ENCODE measurements at places on chromosomes 3 and 15.

GRCh38 chr3:13158408-13158807, 85.2 kb upstream of the IQSEC1 start:
- DNase-seq: no peak

- DNase-seq: peak; percentile 64
Observed at GRCh38 chr3:33096093-33096868, 665 bp downstream of the GLB1 start.

GRCh38 chr15:89939910-89940309, 27.2 kb upstream of the ARPIN start:
- DNase-seq: no peak

- no peak for DNase-seq
Observed at GRCh38 chr3:150759319-150759718, 3.6 kb downstream of the SIAH2 start.

DNA sequence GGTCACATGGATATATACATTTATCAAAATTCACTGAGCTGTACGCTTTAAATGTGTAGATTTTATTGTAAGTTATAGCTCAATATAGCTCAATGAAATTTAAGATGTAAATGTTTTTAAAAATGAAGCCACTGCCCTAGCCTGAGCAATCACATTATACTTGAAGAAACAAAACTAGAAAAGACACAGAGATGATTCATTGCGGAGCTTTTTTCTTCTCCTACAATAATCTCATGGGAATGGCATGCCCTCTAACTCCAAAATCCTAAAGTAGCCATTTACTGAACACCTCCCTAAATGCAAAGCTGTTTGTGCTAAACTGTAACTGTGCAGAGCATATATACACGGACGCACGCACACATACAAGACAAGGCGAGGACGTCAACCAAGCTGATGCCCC, 84.2 kb downstream of the MYO9A start:
- no peak for DNase-seq

DNA sequence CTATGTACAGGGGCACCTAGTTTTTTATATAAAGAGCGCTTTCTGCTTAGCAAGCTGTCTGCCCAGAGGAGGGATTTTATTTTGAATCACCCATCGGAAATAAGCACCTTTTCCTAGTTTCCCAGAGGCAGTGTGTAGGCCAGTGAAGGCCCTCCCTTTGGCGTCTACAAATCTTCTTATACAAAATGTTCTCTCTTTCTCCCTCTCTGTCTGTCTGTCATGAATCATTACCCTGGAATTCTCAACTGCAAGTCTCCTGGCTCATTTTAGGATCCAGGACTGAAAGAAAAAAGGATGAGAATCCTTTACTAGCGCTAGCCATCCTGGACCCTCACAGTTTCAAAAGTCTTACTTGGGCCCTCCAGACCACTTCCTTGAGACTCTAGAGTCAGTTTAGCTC, 728.1 kb downstream of the OTOL1 start:
- DNase-seq: no peak

- no peak for DNase-seq
Observed at GRCh38 chr3:5194341-5194740, 6.8 kb downstream of the EDEM1 start.

- no peak for DNase-seq
Observed at GRCh38 chr3:66473181-66473580, 27.6 kb downstream of the LRIG1 start.

GRCh38 chr3:24773798-24774197, 279.1 kb upstream of the THRB start:
- DNase-seq: peak; percentile 85

DNA sequence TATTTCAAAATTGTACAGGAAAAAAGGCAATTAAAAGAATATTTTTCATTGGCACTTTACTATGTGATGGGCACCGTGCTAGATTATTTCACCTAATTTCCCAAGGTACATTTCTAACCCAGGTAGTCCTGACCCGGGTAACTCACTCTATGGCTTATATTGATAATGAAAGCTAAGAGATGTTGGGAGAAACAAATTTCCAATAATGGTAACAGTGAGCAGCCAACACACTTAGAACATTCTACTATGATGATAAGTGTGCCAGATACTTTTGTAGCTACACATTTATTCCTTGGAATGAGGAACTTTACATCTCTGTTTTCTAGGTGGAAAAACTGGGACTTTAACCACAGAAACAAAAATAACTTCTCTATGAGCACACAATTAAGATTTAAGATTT, 7.5 kb downstream of the CCNL1 start:
- DNase-seq: no peak

DNA sequence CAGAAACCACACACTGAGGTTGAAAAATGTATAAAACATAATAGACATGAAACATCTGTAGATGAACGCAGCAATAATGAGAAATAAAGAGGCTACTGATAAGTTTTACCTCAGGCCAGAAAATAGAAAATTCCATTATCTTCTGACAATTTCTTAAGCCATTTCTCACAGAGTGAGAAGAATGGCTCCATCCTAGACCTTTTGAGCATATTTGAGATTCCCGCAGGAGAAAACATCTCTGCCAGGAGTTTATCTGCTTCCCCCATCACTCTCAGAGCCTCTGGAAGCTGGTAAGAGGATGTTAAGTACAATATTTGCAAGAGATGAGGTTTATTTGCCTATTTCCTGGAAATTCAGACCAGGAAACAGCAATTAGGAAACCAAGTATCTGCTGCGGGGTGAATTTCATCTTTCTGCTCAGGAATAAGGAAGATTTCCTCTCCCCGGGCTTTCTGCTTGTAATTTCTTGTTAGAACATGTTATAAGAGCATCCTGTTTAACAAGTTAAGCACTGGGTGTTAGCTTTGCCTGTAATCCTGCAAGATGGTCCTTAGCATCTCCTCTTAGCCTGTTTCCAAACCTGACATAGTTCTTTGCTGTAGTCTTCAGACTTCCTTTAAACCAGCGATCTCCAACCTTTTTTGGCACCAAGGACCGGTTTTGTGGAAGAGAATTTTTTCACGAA, 54.8 kb downstream of the ATP13A4 start:
- no peak for DNase-seq

DNA sequence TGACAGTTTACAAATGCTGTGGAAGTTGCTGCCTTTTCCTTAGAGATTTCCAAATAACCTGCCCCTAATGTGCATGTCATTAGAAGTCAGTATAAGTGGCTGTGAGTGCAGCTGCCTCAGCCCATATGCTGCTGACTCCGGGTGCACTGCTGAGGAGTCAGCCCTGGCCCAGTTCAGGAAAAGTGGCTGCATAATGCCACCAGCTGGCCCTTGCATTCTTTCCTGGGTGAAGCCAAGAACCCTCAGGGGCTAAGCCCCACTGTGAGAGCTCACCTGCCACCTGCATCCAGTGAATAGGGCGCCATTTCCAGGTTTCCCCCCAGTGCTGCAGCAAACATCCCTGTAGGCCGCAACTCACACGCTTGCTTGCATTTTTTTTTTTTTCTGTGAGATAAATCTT, 139.9 kb downstream of the TJP1 start:
- DNase-seq: no peak

DNA sequence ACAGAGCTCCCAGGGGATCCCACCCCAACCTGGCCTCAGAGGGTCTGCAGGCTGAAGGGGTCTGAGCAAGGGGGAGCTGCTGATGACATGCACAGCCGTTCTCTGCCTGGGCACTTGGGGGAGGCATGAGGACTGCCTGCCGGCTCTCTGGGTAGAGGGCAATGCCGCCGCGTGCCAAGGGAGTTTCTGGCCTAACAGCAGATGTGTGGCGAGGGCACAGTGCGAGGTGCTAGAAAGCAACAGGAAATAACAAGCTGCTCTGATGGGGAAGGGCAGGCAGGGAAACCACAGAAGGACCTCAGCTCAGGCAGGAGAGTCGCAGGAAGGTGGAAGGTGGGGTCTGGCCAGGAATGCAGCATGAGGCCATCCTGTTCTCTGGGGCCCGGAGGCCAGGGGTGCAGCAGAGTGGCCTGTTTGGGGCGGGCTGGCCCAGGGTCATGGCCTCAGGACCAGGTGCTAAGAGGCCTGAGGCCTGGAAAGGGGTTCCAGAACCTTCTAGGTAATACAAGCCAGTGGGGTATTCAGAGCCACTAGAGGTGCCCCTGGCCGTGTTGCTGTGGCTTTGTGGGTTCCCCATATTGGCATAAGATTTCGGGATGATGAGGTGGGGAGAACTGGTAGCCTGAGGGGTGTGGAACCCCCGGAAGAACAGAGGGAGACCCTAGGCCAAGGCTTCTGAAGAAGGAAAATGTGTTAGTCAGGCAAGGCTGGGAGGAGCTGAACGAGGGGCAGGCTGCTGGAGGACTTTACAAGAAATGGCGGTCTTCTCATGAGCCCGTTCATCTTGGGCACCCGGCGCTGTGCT, 41.2 kb downstream of the RGMA start:
- DNase-seq: no peak

DNA sequence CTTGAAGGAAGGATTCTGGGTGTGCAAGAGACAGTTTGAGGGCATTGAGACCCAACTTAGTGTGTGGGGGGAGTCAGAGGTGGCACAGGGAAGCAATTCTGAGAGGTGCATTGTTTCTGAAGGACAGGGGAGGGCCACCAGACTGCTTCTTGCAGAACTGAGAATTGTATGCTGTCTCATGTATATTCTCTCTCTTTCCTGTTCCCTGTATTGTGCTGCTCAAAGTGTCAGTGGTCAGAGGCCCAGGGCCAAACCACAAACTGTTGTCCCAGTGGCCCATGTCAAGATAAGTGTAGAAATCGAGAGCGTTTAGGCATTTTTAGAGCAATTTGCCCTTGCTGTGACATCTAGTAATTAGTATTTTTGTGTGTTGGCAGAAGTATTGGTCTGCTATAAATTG, 567.1 kb downstream of the EDEM1 start:
- no peak for DNase-seq

DNA sequence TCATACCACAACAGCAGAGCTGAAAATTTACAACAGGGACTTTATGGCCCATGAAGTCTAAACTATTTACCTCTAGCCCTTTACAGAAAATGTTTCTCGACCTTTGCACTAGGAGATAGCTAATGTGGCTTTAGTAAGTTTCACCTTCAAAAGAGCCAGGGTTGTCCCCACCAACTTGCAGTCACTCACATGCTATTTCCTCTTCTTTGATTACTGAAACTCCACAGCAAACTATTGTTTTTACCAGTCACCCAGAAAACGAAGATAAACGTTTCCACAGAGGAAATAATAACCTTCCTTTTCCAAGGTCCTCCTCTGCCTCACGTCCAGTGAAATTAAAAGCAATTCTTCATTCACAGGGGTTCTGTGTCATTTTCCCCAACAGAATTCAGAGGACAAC, 48.2 kb downstream of the WWTR1 start:
- no peak for DNase-seq

DNA sequence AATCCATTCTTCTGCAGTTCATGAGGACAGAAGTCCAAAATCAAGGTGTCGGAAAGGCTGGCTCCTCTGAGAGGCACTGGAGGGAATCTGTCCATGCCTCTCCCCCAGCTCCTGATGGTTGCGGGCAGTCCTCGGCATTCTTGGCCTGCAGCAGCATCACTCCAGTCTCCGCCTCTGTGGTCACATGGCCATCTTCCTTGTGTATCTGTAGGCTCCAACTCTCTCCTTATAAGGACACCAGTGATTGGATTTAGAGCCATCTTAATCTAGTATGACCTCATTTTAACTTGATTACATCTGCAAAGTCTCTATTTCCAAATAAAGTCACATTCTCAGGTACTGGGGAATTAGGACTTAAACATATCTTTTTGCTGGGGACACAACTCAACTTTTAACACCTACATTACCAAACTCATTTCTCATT, 56.0 kb upstream of the FLNB start:
- peak; percentile 95 for DNase-seq

- DNase-seq: peak; percentile 47
Observed at GRCh38 chr3:138451595-138452162, 17.3 kb downstream of the ESYT3 start.

DNA sequence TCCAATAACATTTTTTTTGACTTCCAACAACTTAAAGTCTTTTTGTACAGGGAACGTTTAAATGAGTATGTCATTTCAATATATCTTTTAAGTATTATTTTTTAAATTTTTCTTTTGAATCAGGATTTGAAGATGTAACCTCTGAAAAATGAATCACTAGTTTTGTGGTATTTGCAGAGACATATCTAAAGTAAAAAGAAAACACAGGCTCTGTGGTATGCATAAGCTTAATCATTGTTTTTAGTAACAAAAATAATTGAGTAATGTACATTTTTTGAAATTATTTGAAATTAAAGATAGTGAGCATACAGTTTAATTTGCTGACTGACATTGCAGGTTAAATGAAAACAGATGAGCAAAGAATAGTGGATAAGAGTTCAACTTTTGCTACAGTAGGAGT, 531.3 kb downstream of the ROBO1 start:
- no peak for DNase-seq

DNA sequence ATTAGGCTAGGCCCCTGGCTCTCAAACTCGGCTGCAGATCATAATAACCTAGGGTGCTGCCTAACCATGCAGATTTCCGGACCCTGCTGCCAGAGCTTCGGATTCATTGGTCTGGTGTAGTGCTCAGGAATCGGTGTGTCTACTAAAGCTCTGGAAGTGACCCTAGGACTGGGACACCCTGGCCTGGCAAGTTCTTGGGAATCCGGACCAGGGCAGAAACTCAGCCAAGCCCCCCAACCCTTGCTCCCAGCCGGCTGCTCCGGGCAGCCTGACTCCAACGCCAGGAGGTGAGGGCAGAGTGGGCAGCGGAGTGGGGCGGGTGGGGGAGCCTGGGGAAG, 23.0 kb downstream of the IGDCC3 start:
- DNase-seq: no peak

GRCh38 chr3:38650248-38650951, 913 bp upstream of the SCN5A start:
- no peak for DNase-seq

DNA sequence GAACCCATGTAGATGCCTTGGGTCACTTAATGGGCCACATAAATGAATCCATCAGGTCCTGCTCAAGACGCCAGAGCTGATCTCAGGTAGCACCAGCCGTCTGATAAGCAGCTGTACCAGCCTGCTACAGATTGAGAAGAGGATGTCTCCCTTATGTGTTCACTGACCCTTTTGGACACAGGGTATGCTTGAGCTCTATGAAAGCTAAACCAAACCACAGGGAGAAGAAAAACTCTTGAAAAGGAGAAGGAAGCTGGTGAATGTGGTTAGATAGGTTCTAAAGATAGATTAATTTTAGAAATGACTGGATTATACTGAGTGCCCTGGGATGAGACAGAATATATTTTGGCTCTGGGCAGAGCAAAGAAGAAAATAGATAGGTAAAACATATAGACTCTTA, 187.5 kb downstream of the SPATA16 start:
- no peak for DNase-seq

All from islet precursor cell (in vitro differentiated cells).